ENCODE measurements at places on chromosomes 6 and 20.

DNA sequence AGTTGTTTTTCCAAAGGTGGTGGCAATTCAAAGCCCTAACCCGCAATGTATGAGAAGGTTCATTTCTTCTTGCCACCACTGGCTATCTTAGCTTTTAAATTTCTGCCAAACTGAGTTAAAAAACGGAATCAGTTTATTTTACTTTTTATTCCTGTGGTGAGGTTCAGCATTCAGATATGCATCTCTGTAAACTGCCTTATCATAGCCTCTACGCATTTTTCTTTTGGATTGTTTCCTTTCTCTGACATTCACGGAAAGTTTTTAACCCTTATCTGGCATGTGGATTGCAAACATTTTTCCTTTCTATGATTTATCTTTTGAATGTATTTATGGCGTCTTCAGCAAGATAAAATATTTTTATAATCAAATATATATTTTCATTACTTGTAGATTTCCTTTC is 37.7 kb downstream of the AK9 start:
- no peak for DNase-seq

GRCh38 chr6:50236164-50236563 is 186.4 kb upstream of the DEFB112 start:
- DNase-seq, result no peak

DNA sequence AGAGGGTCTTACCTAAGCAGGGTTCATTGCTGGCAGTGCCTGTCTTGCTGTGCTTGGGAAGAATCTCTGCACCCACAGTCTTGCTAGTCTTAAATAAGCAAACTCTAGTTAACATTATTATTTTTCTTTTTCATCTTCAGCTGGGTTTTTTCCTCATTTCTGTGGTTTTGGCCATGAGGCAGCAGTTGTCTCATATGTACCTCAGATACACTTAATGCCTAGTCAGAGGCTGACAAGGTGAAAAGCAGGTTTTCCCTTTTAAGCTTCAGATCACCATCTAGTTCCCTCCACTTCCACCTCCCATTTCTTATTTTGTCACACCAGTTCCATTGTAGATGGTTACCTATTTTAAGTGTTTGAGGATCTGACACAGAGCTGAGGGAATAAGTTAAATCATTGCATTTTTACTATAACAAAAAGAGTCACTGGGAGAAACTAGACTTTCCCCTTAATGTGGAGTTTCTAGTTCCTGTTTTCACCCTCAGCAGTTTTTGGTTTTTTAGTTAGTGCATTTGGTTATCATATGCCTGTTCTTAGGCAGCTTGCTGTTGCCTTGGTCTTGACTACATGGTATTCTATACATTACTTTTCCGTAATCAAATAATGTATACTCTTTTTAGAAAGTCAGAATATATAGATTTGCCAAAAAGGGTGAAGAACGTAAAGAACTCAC is 46.0 kb downstream of the AFDN start:
- no peak for DNase-seq

GRCh38 chr6:29992807-29993206 is 50.5 kb downstream of the HLA-A start:
- DNase-seq, result no peak

DNA sequence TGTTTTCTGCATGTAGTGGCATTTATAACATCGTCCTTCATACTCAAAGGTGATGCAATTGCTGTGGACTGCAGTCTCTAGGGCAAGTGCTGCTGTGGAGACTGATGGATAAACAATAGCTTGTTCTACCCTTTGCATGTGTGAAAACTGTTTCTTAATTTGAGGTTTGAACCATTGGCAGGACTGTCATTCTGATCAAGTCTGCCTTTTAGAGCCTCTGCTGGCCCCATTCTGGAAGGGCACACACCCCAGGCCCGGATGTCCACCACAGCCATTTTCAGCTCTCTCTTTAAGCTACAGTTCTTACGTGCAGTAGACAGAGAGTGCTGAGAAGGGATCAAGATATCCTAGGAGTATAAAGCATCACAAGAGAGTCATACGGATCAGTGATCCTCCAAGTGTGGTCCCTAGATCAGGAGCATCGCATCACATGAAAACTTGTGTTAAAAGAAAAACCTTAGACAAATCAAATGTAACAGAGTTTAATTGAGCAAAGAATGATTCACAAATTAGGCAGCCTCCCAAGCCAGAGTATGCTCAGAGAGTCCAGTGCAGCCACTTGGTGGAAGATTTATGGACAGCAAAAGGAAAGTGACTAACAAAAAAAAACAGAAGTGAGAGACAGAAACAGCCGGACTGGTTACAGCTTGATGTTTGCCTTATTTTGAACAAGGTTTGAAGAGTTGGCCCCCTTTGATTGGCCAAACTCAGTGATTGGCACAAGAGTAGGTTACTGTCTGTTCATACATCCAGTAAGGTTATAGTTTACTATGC is 52.0 kb downstream of the FRK start:
- no peak for DNase-seq

- no peak for DNase-seq
Observed at GRCh38 chr20:34495916-34496315, 20.3 kb upstream of the DYNLRB1 start.

DNA sequence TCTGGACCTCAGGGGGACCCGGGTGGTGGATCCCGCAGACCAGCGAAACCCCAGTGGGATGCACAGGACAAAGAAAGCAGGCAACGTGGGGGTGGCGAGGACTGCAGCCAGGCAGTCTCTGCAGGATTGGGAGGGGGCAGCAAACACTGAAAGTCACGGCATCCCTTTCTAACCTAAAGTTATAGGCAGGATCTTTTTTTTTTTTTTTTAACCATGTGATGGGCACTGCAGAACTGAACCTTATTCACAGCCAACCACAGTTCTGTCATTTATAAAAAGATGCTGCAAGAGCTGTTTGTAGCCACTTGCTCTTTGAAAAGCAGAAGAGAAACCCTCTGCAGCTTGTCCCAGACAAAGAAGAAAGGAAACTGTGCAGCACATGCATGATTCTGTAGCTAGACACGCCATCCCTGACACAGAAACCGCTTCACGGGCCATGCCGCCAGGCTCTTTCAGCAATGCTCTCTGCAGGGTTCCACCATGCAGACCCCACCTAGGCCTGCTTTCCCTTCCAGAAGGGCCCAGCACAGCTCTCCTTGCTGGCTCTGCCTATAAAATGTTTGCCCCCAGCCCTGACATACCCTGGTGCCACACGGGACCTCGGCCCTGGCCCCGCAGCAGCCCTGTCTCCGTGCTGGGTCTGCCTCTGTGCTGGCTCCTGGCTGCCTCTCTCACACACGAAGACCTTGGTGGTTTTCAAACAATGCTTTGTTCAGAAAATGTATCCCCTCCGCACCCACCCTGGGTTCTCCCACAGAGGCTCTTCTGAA is 70.8 kb downstream of the PYGB start:
- DNase-seq, result no peak

- DNase-seq, result no peak
Observed at GRCh38 chr6:41600499-41601247, 37.6 kb upstream of the MDFI start.

DNA sequence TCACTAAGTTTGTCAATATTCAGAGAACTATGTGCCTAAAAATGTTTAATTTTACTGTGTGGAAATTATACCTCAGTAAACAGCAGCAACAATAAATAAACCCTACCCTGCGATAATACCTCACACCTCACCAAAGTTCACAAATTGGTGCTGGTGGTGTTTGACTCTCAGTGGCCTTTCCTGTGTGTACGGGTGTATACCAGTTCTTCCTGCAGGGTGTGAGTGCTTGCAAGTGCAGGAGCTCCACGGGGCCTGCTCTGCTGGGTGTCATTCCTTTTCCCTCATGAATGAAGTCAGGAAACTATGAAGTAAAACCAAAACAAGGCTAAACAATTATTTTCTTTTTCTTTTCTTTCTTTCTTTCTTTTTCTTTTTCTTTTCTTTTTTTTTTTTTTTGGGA is 4.1 kb upstream of the ENPP5 start:
- DNase-seq, result no peak

GRCh38 chr6:41654698-41655151 is 16.5 kb downstream of the MDFI start:
- no peak for DNase-seq

- DNase-seq, result no peak
Observed at GRCh38 chr6:30487926-30488325, 1.4 kb upstream of the HLA-E start.

DNA sequence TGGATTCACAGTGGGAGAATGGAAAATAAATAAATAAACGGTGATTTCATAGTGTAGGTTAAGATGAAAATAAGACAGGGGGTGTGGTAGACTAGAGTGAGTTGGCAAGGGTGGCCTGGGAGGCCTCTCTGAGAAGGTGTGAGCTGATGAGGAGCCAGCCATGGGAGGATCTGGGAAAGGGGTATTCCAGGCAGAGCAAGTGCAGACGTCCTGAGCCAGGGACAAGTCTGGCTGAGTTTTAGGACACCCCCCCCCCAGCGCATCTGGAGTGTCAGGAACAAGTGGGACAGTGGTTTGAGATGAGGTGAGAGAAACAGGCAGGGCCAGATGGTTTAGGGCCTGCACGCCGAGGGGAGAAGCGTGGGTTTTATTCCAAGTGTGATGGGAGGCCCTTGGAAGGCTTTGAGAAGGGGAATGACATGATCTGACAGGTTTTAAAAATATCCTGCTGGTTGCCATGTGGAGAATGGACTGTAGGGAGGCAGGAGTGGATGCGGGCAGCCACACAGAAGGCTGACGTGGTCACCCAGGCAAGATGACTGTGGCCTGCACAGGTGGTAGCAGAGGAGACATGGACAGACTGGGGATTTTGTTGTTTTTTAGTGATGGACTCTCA is 21.1 kb upstream of the CCM2L start:
- no peak for DNase-seq

DNA sequence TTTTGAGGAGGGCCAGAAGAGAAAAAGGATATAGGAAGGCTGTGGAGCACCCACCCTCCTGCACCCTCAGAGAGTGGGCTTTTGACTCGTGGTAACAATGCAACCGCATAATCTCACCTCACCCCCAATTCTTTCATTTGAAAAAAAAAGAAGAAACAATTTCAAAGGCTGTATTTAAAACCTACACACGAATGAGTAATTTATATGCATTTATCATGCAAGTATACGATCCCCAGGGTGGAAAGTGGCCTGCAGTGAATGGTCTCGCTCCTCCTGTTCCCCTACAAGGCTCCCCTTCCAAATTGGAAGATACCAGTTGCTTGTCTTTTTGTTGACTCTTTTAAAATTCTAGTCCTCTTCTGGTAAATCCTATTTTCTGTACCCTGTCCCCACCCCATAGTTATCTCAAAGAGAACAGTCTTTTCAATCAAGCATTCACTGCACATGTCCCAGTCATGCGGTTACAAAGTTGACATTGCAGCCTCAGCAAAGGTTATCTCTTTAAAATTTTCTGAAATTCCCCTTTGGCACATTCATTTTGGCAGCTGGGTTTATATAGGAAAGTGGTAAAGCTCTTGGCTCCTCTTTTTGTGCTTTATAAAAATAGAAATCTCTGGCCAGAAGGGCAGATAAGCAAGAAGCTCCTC is 110.6 kb downstream of the ARID1B start:
- DNase-seq, result no peak

- no peak for DNase-seq
Observed at GRCh38 chr6:34585512-34586061, 29.5 kb upstream of the SPDEF start.

GRCh38 chr6:165744555-165745228 is 81.7 kb upstream of the PDE10A start:
- no peak for DNase-seq

DNA sequence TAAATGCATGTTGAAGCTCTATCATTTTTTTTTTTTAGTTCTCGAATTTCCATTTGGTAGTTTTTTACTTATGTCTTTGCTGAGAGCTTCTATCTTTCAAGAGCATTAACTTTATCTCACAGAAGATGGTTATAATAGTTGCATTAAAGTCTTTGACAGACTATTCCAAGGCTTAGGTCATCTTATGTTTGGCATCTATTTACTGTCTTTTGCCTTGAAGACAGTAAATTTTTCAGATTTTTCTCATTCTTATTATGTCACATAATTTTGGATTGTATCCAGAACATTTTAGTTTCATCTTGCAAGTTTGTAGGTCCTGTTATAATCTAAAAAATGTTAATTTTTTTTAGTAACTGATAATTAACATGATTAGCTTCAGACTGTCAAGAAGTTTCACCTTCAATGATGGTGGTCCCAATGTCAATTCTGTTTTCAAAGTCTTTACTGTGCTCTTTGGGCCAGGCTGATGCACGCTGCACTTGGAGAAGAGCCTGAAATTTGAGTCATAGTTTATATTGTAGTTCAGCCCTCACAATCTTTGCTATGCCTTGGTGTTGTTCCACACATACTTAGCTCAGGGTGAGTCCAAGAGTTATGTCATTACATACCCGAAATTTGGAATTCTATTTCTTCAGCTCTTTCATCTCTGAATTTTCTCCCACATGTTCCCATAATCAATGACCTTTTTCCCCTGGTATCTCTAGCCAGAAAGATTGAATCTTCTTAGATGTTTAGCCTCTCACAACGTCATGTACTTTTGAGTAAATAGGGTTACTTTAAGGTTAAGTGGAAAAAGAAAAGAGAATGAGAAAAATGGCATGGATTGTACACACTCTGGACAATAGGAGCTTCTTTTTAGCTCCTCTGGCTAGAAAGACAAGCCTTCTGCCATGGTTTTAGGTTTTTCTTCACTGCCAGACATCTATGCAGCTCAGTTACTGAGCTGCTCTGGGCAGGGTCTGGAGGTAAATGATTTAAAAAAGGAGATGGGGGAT is 110.3 kb upstream of the BTBD3 start:
- DNase-seq, result no peak

- DNase-seq, result no peak
Observed at GRCh38 chr20:7348253-7348652, 580.8 kb downstream of the BMP2 start.

GRCh38 chr6:44073612-44074438 is 53.4 kb downstream of the MRPL14 start:
- no peak for DNase-seq

DNA sequence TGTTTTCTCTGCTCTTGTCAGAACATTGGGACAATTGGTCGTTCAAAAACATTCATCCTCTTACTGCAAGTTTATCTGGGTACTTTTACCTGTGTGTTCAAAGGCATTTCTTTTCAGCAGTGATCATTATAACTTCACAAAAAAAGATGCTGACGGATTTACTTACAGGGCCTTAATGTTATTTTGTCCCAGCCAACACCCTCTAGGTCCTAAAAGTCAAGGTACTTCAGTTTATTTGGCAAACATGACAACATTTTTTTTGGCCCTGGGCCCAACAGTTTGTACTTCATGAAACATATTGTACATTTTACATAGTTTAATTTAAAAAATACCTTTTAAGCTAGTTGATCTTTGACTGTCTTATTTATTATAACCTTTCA is 241.2 kb upstream of the TAB2 start:
- no peak for DNase-seq

GRCh38 chr6:22926790-22927354 is 357.5 kb downstream of the HDGFL1 start:
- no peak for DNase-seq
